ENCODE measurements at places on chromosomes 5 and 9. TPM values are rescaled to one million over a fixed set of nuclear protein-coding genes. Genes with fewer than 3 reads are reported as not detected.

GRCh38 chr5:17302604-17303003 is 85.2 kb downstream of the BASP1 start:
- no peaks in the 10 kb centered on the region for H3K36me3 ChIP-seq
- no peak for DNase-seq

GRCh38 chr5:114335391-114335790 is 26.5 kb upstream of the KCNN2 start:
- no peaks in the 10 kb centered on the region for H3K4me1 ChIP-seq
- no peak overlapping the region for H3K27ac ChIP-seq
- H3K36me3 ChIP-seq, result no peaks in the 10 kb centered on the region
- H3K4me3 ChIP-seq, result no peak overlapping the region
- no peaks in the 10 kb centered on the region for H3K27me3 ChIP-seq

DNA sequence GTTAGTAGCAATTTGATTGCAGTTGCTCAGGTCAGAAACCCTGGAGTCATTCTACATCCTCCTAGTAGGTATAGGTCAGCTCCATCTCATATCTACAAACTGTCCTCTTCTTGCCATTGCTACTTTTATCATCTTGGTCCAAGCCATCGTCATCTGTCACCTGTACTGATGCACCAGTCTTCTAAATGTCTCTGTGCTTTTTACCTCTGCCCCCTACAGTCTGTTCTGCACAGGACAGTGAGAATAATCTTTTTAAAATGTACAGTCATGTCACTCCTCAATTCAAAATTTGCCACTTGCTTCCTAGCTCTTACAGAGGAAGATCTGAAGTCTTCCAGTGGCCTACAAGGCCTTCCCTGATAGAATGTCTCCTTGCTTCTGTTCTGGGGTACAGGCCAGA is 6.8 kb downstream of the NNT start:
- no peak overlapping the region for H3K27ac ChIP-seq
- no peak for DNase-seq
- no peak overlapping the region for H3K4me3 ChIP-seq
- no peaks in the 10 kb centered on the region for H3K27me3 ChIP-seq
- H3K4me1 ChIP-seq, result peaks cover 2% of the 10 kb centered on the region

GRCh38 chr5:133723651-133724366 is 111.5 kb upstream of the FSTL4 start:
- H3K27me3 ChIP-seq, result no peaks in the 10 kb centered on the region
- no peak overlapping the region for H3K27ac ChIP-seq
- no peak for DNase-seq
- H3K36me3 ChIP-seq, result no peaks in the 10 kb centered on the region

DNA sequence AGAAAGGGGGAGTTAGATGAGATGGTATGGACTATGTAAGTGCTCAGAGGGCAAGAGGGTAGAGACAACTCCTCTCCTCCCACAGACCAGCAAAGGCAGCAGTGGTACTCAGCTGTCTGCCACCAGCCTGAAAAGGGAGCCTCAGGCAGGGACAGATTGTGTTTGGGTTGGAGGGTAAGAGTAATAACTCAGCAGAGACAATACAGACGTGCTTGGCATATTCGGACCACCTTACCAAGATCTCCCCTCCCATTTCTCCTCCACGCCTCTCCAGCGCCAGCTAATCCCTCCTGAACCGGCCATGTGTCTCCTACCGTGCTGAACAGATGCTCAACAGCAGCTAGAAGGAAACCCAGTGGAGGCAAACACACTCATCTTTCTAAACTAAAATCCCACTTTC is 180.8 kb downstream of the ASTN2 start:
- H3K4me3 ChIP-seq, result no peak overlapping the region
- DNase-seq, result no peak
- H3K27me3 ChIP-seq, result no peaks in the 10 kb centered on the region

- H3K4me1 ChIP-seq, result no peaks in the 10 kb centered on the region
- no peak overlapping the region for H3K27ac ChIP-seq
- DNase-seq, result no peak
- H3K36me3 ChIP-seq, result no peaks in the 10 kb centered on the region
These were observed 36.7 kb upstream of the KCNIP1 start for GRCh38 chr5:170466988-170467707.

- H3K36me3 ChIP-seq, result no peaks in the 10 kb centered on the region
- H3K27ac ChIP-seq, result no peak overlapping the region
- H3K4me1 ChIP-seq, result no peaks in the 10 kb centered on the region
- no peak for DNase-seq
These were observed 1974.1 kb upstream of the NUDT12 start for GRCh38 chr5:105536675-105537074.

GRCh38 chr9:131627648-131628458 is 82.5 kb downstream of the PRRT1B start:
- DNase-seq, result peak; percentile 83
- H3K36me3 ChIP-seq, result peaks cover 8% of the 10 kb centered on the region
- H3K4me1 ChIP-seq, result no peaks in the 10 kb centered on the region
- H3K27ac ChIP-seq, result no peak overlapping the region
- H3K4me3 ChIP-seq, result no peak overlapping the region

DNA sequence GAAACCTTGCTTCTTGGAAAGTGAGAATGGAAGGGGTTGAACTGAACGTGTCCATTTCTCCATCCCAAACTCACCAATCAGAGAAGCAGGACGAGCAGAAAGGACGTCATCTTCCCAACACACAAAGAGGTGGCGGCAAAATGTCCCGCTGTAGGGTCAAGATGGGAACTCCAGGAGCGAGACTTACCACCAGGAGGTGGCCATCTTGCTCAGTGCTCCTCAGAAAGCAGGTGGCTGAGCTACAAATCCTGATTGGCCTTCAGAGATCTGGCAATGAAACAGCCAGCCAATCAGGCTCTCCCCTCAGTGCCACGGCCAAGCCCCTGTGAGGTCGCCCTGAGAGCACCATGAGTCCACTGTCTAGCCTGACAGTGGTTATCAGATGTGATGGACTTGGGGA is 259.0 kb downstream of the NDUFS4 start:
- no peaks in the 10 kb centered on the region for H3K4me1 ChIP-seq
- H3K27me3 ChIP-seq, result no peaks in the 10 kb centered on the region
- DNase-seq, result no peak

DNA sequence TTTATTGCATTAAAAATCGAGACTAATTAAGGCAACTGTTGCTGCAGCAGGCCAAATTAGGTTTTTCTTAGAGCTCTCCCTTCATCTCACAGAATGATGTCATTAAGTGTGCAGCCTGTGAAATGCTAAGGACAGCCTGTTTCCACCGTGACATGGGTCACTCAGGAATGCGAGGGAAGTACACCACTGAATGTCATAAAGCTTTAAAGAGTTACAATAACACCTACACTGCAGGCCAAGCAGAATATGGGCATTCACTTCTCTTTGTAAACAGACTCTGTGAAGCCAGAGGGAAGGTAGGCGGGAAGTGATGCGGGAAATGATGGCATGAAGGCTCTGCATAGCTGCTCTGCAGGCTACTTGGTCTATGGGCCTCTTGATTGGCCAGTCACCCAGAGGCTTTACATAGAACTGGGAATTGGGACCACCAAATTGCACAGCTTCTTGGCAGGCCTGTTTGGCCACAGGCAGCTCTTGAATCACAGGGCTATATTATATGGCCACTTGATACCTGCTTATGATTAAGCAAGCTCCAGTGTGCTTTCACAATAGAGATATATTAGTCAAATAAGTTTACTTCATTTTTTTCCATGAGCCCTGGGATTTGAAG is 28.4 kb upstream of the AOPEP start:
- no peak for DNase-seq
- H3K4me3 ChIP-seq, result no peak overlapping the region
- H3K4me1 ChIP-seq, result no peaks in the 10 kb centered on the region
- H3K36me3 ChIP-seq, result no peaks in the 10 kb centered on the region
- no peak overlapping the region for H3K27ac ChIP-seq
- H3K27me3 ChIP-seq, result no peaks in the 10 kb centered on the region

- H3K27ac ChIP-seq, result no peak overlapping the region
- H3K36me3 ChIP-seq, result no peaks in the 10 kb centered on the region
- H3K4me3 ChIP-seq, result no peak overlapping the region
- no peaks in the 10 kb centered on the region for H3K4me1 ChIP-seq
- peak; percentile 8 for DNase-seq
These were observed 69.9 kb downstream of the PPARGC1B start for GRCh38 chr5:149799965-149800516.

- no peaks in the 10 kb centered on the region for H3K27me3 ChIP-seq
- no peaks in the 10 kb centered on the region for H3K4me1 ChIP-seq
- H3K27ac ChIP-seq, result no peak overlapping the region
- H3K36me3 ChIP-seq, result no peaks in the 10 kb centered on the region
- DNase-seq, result no peak
These were observed 28.5 kb downstream of the IL6ST start for GRCh38 chr5:55966284-55966683.

DNA sequence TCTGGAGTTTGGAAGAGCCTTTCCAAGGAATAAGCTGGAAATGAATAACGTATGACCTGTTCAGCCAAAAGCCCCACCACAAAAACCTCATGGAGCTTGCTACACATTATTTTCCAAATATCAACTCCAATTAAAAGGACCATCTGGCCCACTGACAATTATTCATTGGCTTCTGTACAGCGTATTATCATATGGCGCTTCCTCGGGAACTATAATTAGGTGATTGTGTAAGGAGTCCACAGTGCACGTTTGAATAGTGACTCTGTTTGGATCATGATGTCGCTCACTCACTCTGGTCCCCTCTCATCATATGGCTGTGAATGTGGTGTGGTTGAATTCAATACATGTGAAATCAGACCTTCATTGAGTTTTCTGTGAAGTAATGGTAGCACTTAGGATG is 52.1 kb downstream of the GDNF start:
- no peak overlapping the region for H3K27ac ChIP-seq
- H3K4me3 ChIP-seq, result no peak overlapping the region
- no peaks in the 10 kb centered on the region for H3K36me3 ChIP-seq
- no peaks in the 10 kb centered on the region for H3K27me3 ChIP-seq
- no peaks in the 10 kb centered on the region for H3K4me1 ChIP-seq

- no peaks in the 10 kb centered on the region for H3K27me3 ChIP-seq
- DNase-seq, result no peak
- no peaks in the 10 kb centered on the region for H3K36me3 ChIP-seq
- no peaks in the 10 kb centered on the region for H3K4me1 ChIP-seq
- no peak overlapping the region for H3K27ac ChIP-seq
These were observed 26.2 kb downstream of the TERT start for GRCh38 chr5:1268666-1269065.

- DNase-seq, result no peak
- no peak overlapping the region for H3K27ac ChIP-seq
- H3K27me3 ChIP-seq, result no peaks in the 10 kb centered on the region
- H3K4me3 ChIP-seq, result no peak overlapping the region
These were observed 19.2 kb upstream of the PLIN2 start for GRCh38 chr9:19146441-19147024.

- no peak overlapping the region for H3K27ac ChIP-seq
- no peak for DNase-seq
These were observed 114.7 kb downstream of the TAF11L14 start for GRCh38 chr5:17748941-17749340.

GRCh38 chr9:116653348-116654058 is 33.6 kb upstream of the TRIM32 start:
- no peaks in the 10 kb centered on the region for H3K27me3 ChIP-seq
- no peak overlapping the region for H3K27ac ChIP-seq
- no peak for DNase-seq

DNA sequence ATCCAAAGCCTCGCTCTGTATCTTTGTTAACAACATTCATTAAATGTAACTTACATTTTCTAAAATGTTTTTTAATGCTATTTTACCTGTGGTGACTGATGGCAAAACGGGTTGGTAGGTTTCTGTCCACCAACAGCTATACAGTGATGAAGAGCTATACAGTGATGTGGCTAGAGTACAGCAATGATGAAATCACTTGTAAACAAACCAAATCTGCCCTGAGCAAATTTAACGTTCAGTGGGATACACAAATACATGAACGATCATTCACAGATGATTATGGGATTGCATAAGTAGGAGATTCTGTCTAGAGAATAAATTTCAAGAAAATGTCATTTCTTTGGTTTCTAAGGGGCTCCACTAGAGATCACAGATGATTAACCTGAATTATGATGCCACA is 132.7 kb downstream of the MPDZ start:
- no peak for DNase-seq
- H3K27me3 ChIP-seq, result no peaks in the 10 kb centered on the region
- H3K27ac ChIP-seq, result no peak overlapping the region
- H3K4me1 ChIP-seq, result peaks cover 3% of the 10 kb centered on the region
- H3K4me3 ChIP-seq, result no peak overlapping the region

GRCh38 chr5:53109443-53110127 is at the start of gene MOCS2:
MOCS2 (minus strand) TSS chr5:53109757; CDS start chr5:53107174, 2,583 bp downstream.
- peak; percentile 97 for DNase-seq
- H3K27ac ChIP-seq, result no peak within 1 kb of the TSS
- peak within 1 kb of the TSS; percentile 92 for H3K4me3 ChIP-seq
- no peaks in the 10 kb centered on the region for H3K27me3 ChIP-seq

- H3K36me3 ChIP-seq, result no peaks in the 10 kb centered on the region
- H3K27me3 ChIP-seq, result no peaks in the 10 kb centered on the region
- H3K4me3 ChIP-seq, result no peak overlapping the region
These were observed 79.4 kb upstream of the SAP30L start for GRCh38 chr5:154366353-154366752.

- H3K4me3 ChIP-seq, result no peak overlapping the region
- DNase-seq, result no peak
- H3K4me1 ChIP-seq, result no peaks in the 10 kb centered on the region
- H3K36me3 ChIP-seq, result no peaks in the 10 kb centered on the region
These were observed 326.9 kb downstream of the SPOCK1 start for GRCh38 chr5:137172258-137172657.

GRCh38 chr9:72044095-72044494 is 16.3 kb downstream of the C9orf57 start:
- no peaks in the 10 kb centered on the region for H3K4me1 ChIP-seq
- H3K36me3 ChIP-seq, result no peaks in the 10 kb centered on the region
- H3K4me3 ChIP-seq, result no peak overlapping the region
- no peak overlapping the region for H3K27ac ChIP-seq
- DNase-seq, result no peak

GRCh38 chr9:114732823-114733222 is 50.8 kb upstream of the TEX48 start:
- no peak for DNase-seq
- H3K4me3 ChIP-seq, result no peak overlapping the region
- no peaks in the 10 kb centered on the region for H3K36me3 ChIP-seq
- no peak overlapping the region for H3K27ac ChIP-seq
- no peaks in the 10 kb centered on the region for H3K4me1 ChIP-seq

GRCh38 chr5:170408877-170409660 is 19.9 kb upstream of the KCNMB1 start:
- no peaks in the 10 kb centered on the region for H3K27me3 ChIP-seq
- DNase-seq, result no peak
- H3K4me1 ChIP-seq, result peaks cover 4% of the 10 kb centered on the region
- no peak overlapping the region for H3K27ac ChIP-seq
- H3K4me3 ChIP-seq, result no peak overlapping the region

- H3K27ac ChIP-seq, result no peak overlapping the region
- no peak overlapping the region for H3K4me3 ChIP-seq
- no peaks in the 10 kb centered on the region for H3K27me3 ChIP-seq
- no peaks in the 10 kb centered on the region for H3K4me1 ChIP-seq
- no peak for DNase-seq
- peaks cover 4% of the 10 kb centered on the region for H3K36me3 ChIP-seq
These were observed 40.0 kb upstream of the CDK5RAP2 start for GRCh38 chr9:120619751-120620655.

MARCOL gene
- not detected for total RNA-seq

TRIM36 gene
- 4.4 TPM for total RNA-seq

LRRC19 gene
- not detected for total RNA-seq

STOM gene
- total RNA-seq, result 375 TPM

CNTNAP3 gene
- total RNA-seq, result 9.3 TPM

OR1Q1 gene
- total RNA-seq, result not detected

CLK4 gene
- total RNA-seq, result 26.3 TPM

CARD9 gene
- total RNA-seq, result 5.3 TPM

DCP2 gene
- 38.0 TPM for total RNA-seq

PDZD2 gene
- total RNA-seq, result 7.8 TPM

GZMA gene
- 1.1 TPM for total RNA-seq

CDKN2A gene
- total RNA-seq, result 3.8 TPM

CDC20B gene
- not detected for total RNA-seq

NR5A1 gene
- total RNA-seq, result not detected

Data from aorta (tissue), 5 donors.